ENCODE measurements at places on chromosomes 2 and 18.

- DNase-seq: no peak
Observed at GRCh38 chr2:59462422-59463197, 1090.8 kb downstream of the BCL11A start.

GRCh38 chr2:2901384-2902345, 476.0 kb downstream of the EIPR1 start:
- DNase-seq: no peak

- no peak for DNase-seq
Observed at GRCh38 chr2:24731040-24731439, 62.2 kb downstream of the PTRHD1 start.

GRCh38 chr2:229713371-229714079, 830 bp downstream of the DNER start:
- peak; percentile 36 for DNase-seq

- DNase-seq: no peak
Observed at GRCh38 chr2:634636-635388, 42.4 kb downstream of the TMEM18 start.

DNA sequence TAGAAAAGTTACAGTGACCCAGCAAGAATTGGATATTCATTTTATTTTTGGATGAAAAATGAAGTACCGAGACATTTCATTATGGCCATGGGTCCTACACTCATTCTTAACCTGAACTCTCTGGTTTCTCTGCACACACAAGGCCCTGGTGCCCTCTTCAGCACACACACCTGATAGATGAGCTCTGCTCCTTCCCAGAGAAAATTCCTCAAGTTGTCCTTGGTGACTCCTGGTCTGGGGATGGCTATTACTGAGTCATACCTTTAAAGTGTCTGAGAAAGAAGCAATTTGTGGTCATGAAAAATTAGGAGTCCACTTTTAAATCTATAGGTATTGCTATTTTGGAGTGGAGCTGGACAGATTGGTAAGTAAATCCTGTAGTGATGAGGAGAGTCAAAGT, 311.5 kb downstream of the CDH2 start:
- DNase-seq: no peak

GRCh38 chr18:49747876-49748275, 65.5 kb downstream of the ACAA2 start:
- no peak for DNase-seq

GRCh38 chr18:24964216-24964615, 387.8 kb downstream of the ZNF521 start:
- no peak for DNase-seq

- DNase-seq: no peak
Observed at GRCh38 chr2:186060744-186061440, 322.3 kb downstream of the FSIP2 start.

- DNase-seq: no peak
Observed at GRCh38 chr2:191679818-191680600, 2.1 kb downstream of the NABP1 start.

GRCh38 chr2:119434664-119435063, 3.0 kb downstream of the TMEM37 start:
- DNase-seq: no peak

DNA sequence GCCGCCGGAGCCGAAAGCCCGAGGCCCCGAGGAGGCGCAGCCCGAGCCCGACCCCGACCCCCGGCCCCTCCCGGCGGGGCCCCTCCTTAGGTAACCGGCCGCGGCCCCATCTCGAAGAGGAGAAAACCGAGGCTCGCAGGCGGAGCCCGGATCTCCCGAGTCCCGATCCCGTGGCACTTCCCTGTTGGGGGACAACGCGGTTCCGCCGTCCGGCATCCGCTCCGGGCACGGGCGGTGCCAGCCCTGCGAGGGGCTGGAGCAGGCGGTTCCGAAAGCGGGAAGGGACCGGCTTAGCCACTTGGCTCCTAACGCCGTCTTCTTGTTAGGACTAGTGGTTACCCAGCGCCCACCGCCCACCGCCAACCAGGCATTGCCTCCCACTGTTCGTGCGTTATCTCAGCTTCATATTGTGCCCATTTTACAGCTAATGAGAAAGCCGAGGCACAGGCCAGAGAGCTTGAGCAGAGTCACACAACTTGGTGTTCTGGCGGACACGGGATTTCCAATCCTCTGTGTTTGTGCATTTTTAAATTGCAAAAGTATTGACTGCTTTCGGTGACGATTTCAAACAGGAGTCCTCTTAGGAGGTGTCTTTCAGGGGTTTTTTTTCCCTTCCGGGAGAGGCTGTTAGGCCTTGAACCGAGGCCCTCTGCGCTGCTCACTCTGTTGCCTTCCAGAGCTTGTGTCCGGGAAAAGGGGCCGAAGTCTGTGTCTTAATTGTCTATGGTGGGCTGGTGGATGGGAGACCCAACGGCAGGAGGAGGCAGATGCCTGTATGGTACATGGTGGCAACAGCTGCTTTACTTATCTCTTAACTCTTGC, 562 bp downstream of the CENPA start:
- peak; percentile 44 for DNase-seq

GRCh38 chr2:56014046-56014730, 90.6 kb upstream of the EFEMP1 start:
- no peak for DNase-seq

- DNase-seq: no peak
Observed at GRCh38 chr2:26536371-26537068, 58.6 kb upstream of the OTOF start.

GRCh38 chr2:135863233-135863632, 13.0 kb downstream of the MCM6 start:
- no peak for DNase-seq

GRCh38 chr2:81903534-81903933, 1599.0 kb upstream of the LRRTM1 start:
- no peak for DNase-seq

- DNase-seq: no peak
Observed at GRCh38 chr18:7017013-7017412, 100.6 kb downstream of the LAMA1 start.

- no peak for DNase-seq
Observed at GRCh38 chr2:1728821-1729220, 15.5 kb downstream of the PXDN start.

DNA sequence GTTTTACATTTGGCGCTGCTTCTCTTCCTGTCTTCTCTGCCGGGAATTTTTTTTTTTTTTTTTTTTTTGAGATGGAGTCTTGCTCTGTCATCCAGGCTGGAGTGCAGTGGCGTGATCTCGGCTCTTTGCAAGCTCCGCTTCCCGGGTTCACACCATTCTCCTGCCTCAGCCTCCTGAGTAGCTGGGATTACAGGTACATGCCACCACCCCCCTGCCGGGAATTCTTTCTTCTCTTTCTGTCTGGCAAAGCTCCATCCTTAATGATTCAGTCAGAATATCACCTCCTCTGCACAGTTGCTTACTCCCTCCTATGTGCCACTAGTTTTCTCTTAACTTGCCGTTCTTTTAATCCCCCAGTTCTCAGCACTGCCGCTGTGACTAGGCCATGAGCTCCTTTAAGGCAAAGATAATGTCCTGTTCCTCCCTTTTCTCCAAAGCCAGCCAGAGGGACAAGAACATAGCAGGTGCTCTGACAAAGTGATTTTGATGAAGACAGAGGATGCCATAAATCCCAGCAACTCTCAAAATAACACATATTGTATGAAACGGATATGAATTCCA, 112.1 kb upstream of the LRATD1 start:
- DNase-seq: no peak

- no peak for DNase-seq
Observed at GRCh38 chr2:197369228-197369932, 58.8 kb upstream of the ANKRD44 start.

DNA sequence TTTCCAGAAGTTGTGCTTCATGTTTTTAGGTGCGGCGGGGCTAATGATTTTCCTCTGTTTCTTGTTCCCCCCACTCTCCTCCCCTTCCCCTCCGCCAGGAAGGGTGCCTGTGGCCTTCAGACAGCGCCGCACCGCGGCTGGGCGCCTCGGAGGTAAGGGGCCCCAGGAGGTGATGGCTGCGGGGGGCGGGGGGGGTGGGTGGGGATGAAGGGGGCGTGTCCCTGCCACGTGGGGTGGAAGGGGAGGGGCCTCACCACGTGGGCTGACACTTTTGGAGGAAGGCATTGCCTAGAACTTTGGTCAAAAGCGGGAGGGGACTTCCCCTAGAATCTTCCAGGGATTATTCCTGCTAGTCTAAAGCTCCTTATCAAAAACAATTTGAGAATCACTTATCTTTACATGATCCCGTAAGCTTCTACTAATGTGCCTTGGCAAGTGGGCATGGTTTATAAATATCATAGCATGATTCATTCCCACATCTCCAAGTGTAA, 83.1 kb downstream of the FAM210A start:
- no peak for DNase-seq

DNA sequence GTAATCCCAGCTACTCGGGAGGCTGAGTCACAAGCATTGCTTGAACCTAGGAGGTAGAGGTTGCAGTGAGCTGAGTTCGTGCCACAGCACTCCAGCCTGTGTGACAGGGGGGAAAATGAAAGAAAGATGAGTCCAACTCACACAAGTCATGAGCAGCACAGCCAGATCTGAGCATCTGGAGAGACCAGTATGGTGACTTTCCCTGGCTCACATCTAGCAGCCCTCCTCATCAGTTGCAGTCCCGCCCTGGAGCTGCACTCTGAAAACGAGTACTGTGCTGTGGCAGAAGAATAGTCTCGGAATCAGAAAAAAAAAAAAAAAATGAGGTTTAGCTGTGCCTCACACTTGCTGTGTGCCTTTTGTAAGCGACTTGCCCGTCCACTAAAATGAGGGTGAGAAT, 74.4 kb upstream of the TRIB2 start:
- no peak for DNase-seq

DNA sequence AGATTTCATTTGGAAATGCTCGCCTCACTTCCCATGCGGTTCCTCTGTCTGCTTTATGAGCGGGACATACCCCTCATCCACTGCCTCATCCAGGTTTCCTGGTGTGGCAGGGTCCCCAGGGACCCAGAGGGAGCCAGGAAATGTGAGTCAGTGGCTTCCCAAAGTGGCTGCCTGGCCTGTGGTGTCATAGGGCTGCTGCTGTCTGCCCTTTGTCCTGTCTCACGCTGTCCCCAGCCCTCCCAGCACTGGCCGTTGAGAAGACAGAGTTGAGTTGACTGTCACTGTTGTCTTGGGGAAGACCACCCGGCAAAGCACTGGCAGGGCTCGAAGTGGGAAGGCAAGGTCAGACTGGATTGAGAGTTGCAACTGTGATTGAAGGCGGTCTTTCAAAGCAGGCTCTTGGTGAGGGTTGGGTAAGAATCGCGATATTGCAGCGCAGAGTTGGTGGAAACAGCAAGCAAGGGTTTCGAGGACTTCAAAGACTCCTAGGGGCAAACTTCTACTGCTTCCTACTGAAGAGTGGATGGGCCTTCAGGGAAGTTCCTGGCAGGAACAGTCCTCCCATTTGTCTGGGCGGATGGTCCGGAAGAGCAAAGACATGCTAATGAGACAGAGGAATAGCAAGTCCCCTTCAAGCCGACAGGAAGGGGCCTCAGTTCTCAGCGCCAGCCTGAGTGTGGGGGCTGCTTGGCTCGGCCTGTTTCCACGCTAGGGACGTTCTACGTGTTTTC, 33.9 kb downstream of the RAB31 start:
- DNase-seq: no peak
